ENCODE measurements at places on chromosomes 5 and 9. TPM values are rescaled to one million over a fixed set of nuclear protein-coding genes. Genes with fewer than 3 reads are reported as not detected.

PDE8B gene
- total RNA-seq, result 0.69 TPM

HAPLN1 gene
- 0.05 TPM for total RNA-seq

OTP gene
- total RNA-seq, result not detected

TTF1 gene
- 19.8 TPM for total RNA-seq

STK32A gene
- total RNA-seq, result 0.50 TPM

QRFP gene
- not detected for total RNA-seq

DMRT3 gene
- not detected for total RNA-seq

C9orf50 gene
- total RNA-seq, result not detected

HSPB3 gene
- 492 TPM for total RNA-seq

FST gene
- total RNA-seq, result 3.2 TPM

PSMB7 gene
- 173 TPM for total RNA-seq

NR2F1-AS1 gene
- 0.57 TPM for total RNA-seq

PLPPR1 gene
- not detected for total RNA-seq

STKLD1 gene
- total RNA-seq, result 0.17 TPM

PSAT1 gene
- 0.79 TPM for total RNA-seq

MZB1 gene
- 1.6 TPM for total RNA-seq

TAF1L gene
- total RNA-seq, result not detected
